ENCODE measurements at places on chromosomes 7 and 10. TPM values are rescaled to one million over a fixed set of nuclear protein-coding genes. Genes with fewer than 3 reads are reported as not detected.

- DNase-seq: no peak
Observed at GRCh38 chr7:112550468-112551060, 69.8 kb downstream of the LSMEM1 start.

Gene FAM24A
- not detected for total RNA-seq

Gene CAV1
- 482 TPM for total RNA-seq

Gene SVOPL
- total RNA-seq: not detected

- DNase-seq: no peak
Observed at GRCh38 chr7:34675749-34676374, 17.8 kb downstream of the NPSR1 start.

- no peak for DNase-seq
Observed at GRCh38 chr7:105336009-105336408, 52.7 kb downstream of the SRPK2 start.

DNA sequence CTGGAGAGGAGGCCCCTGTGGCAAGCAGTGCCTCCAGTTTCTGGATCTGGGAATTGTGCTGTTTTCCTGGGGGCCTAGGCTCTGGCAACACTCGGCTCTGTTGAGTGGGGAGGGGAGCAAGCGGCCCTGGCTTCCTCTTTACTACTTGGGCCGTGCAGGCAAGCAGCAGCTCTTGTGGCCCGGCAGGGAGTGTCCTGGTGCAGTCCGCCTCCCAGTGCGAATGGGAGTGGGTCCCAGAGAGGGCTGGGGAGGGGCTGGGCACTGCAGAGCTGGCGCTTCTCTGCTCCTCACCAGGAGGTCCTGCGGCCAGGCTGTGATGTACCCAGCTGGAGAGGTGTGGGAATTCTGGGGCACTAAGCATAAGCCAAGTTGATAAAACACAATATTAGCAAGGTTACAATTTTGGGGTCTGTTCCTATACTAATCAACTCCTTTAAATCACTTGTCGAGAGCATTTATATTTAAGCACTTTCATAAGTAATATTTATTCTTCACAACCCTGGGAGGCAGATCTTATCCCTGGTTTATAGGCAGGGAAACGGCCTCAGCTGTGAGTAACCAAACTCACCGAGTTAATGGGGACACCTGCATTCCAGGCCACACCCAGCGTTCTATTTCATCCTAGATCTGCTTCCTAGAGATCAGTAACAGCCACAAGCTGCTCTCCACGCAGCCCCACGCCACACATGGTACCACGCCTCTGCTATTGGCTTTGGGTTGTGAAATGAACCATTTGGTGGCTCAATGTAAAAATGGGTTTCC is 183.4 kb upstream of the PLXNA4 start:
- no peak for DNase-seq

Gene MEOX2
- 11.7 TPM for total RNA-seq

Gene C10orf67
- total RNA-seq: 0.09 TPM

DNA sequence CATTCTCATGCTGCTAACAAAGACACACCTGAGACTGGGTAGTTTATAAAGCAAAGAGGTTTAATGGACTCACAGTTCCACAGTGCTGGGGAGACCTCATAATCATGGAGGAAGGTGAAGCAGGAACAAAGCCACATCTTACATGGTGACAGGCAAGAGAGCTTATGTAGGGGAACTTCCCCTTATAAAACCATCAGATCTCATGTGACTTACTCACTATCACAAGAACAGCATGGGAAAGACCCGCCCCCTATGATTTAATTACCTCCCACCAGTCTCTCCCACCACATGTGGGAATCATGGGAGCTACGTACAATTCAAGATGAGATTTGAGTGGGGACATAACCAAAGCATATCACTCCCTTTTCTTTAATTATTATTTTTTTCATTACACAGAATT is 16.6 kb downstream of the COL28A1 start:
- no peak for DNase-seq

GRCh38 chr7:110808361-110808760 is 282.6 kb upstream of the LRRN3 start:
- no peak for DNase-seq

GRCh38 chr7:953547-954327 is 743 bp downstream of the ADAP1 start:
- no peak for DNase-seq

GRCh38 chr7:1925349-1925748 is 255.3 kb downstream of the ELFN1 start:
- no peak for DNase-seq

GRCh38 chr7:30162622-30163124 is 27.9 kb downstream of the MTURN start:
- no peak for DNase-seq

DNA sequence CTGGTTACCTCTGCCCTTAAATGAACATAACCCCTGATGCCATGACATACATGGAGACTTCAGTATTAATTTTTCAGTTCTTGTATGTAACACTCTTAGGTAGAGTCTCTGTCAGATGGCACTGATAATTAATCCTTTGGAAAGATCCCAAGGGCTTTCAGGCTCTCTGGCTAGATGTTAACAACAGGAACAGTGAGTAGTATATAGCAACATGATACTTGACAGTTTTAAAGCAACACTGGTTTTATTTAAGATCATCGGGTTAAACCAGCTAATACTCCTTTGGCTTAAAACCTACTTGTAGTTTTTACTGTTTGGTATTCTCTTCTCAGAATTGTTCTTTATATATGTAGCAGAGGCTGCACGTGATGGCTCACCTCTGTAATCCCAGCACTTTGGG is 27.3 kb downstream of the AHCYL2 start:
- DNase-seq: no peak

DNA sequence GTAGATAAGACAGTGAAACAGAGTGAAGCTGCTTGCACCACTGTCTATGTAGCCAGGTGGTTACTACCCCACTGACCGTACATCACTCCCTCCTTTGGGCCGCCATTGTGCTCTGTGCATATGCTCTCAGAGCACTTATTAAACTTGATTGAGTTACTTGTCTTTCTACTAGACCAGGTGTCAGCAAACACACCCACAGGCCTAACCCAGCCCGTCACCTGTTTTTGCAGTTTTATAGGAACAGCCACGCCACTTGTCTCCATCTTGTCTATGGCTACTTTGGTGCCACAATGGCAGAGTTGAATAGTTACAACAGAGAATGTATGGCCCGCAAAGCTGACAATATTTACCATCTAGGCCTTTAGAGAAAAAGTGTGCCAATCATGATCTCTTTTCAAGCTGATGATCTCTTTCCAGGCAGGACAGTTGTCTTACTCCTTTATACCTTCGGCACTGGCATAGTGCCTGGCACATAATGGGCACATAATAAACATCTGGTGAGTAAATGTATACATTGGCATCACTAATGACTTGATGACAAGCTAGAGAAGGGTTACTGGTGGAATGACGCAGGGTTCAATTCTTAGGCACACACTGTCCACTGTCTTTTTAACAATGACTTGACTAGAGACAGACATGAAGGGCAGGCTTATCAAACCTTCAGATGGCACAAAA is 36.7 kb downstream of the SORBS1 start:
- no peak for DNase-seq

DNA sequence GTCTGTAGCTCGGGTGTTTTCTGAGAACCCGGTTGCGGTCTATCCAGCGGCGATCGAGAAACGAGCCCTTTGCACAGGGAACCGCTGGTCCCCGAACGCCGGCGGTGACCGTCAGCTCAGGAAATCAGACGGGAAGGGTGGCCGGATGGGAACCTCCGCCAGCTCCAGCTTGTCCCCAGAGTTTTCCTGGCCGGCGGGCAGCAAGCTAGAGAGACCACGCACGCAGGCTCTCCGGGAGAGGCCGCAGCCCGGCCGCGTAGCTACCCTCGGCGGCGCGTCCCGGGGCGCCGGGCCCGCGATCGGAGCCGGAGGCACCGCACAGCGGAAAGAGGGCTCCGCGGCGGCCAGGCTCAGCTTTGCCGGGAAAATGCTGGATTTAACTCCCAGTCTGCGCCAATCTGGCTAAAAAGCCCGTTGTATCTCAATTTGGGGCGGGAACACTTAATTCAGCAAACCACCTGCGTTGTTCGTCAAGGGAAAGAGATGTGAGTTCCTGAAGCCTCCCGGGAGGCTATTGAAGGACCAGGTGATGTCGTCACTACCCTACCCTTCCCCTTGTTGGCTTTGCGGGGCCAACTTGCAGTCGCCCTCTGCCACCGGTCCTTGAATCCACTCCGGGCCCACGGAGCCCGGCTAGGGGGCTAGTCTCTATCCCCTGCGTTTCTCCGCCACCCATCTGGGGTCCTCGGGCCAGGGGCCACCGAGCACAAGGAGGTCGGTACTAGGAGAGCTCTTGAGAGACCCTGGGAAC is 859 bp upstream of the CH25H start:
- no peak for DNase-seq

DNA sequence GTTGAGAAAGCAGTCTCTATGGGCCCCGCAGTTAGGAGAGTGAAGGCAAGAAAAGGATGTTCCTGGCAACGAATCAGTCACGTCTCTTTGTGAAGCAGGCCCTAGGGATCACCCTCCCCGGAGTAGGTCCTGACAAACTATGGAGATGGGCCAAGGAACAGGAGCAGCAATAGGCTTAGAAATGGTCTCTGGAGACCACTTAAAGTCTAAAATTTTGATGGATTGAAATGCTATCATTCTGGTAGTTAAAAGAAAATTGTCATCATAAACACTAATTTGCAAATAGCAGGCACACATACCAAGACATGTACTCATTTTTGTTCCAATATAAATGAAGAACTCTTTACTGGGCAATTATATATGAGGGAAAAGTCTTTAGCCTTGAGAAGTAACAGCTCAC is 123.5 kb downstream of the ITGB8 start:
- no peak for DNase-seq

DNA sequence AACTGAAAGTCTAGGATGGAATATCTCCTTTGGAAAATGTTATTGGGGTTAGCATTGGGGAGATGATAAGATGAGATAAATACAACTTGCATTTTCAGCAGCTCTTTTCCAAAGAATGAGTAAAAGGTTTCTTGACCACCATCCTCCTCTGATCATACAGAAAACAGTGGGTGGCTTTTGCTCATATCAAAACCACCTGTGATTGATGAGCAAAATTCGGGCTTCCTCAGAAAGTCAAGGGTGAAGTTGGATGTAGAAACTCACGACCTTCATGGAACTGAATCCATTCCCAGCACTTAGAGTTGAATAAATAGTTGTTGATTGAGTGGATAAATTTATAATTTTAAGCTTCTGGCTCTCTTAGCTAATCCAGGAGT is 158.4 kb downstream of the DNAJB6 start:
- no peak for DNase-seq

All from omental fat pad (tissue), 4 donors.